Effector memory CD4-positive, alpha-beta T cell (primary cell): ENCODE measurements at places on chromosomes 12 and 14.

DNA sequence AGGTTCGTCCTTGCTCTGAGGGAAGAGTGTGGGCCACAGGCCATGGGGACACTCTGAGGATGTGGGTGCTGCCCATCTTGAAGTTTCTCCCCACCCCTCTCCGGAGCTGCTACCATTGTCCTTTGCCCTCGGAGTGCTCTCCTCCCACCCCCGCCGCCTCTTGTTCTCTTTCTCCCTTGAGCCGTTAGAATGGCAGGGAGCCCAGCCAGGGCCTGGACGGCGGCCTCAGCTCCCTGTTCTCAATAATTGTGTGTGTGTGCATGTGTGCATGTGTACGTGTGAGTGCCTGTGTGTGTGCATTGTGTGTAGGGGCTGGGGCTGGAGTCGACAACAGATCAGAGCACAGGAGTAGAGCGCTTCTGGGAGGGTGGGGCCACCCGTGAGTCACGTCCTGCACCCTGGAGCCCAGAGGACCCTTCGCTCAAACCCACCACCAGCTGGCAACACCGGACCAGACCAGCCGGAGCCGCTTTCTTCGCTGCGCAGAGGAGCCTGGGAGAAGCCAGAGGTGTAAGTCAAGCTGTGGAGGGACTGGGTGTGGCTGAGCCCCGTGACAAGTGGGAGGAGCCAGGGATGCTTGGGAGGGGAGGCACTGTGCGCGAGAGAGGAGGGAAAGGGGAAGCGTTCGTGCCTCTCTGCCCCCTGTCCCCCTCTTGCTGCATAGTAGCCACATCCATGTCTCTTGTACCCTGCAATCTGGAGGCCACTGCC lies 25.9 kb upstream of the KCNA5 start:
- DNase-seq = no peak

DNA sequence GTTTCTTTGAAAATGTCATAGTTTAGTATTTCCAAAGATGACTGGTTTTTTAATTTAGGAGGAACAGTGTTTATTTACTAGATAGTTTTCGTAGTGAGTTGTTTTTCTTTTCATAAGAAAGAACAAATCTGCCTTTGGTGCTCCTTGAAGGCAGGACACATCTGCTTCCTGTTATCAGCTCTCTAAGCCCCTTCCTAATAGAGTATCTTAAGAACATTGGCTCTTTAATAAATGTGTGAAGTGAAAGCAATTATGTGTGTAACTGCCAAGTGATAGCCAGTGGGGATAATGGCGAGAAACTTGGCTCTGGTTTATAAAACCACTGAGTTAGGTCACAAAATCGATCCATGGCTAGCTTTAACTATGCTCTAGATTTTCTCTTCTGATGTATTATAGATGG lies 23.5 kb upstream of the PPFIBP1 start:
- no peak for DNase-seq

DNA sequence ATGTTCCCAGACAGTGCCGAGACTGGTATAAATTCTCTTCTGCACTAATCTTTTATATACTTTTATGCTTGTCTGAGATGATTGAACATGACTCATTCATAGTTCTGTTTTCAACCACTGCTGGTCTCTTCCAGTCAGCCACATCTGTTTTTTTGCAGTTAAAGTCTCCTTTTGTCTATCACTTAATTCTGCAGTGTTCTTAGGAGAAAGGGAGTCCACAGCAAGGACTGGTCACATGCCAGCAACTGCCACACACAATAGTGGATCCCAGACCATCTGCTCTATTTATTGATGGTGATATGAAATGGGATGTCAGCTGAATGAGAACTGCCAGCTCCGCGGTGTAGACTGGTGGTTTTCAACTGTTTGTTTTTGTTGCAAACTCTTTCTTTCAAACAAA lies 379.8 kb downstream of the MED13L start:
- no peak for DNase-seq

- no peak for DNase-seq
Measured at GRCh38 chr12:104419717-104420116, 37.0 kb upstream of the CHST11 start.

DNA sequence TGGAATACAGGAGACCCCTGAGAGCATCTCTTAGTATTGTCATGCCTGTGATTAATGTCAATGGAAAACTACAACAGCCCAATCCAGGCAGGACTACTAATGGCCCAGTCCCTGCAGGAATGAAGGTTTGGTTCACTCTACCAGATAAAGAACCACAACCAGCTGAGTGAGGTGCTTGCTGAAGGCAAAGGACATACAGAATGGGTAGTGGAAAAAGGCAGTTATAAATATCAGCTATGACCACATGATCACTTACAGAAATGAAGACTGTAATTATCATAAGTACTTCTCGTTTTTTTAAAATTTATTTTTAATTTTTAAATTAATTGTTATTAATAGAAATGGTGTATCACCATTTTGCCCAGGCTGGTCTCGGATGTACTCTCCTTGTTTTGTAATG lies 17.2 kb upstream of the LPCAT3 start:
- DNase-seq = no peak

GRCh38 chr12:50070314-50071060 lies 13.1 kb downstream of the ASIC1 start:
- peak; percentile 15 for DNase-seq

- no peak for DNase-seq
Measured at GRCh38 chr14:24556756-24557155, 19.3 kb downstream of the CTSG start.

- no peak for DNase-seq
Measured at GRCh38 chr12:54036620-54037359, 3.9 kb downstream of the HOXC5 start.

- DNase-seq = no peak
Measured at GRCh38 chr12:44972746-44973421, 78.0 kb downstream of the DBX2 start.

DNA sequence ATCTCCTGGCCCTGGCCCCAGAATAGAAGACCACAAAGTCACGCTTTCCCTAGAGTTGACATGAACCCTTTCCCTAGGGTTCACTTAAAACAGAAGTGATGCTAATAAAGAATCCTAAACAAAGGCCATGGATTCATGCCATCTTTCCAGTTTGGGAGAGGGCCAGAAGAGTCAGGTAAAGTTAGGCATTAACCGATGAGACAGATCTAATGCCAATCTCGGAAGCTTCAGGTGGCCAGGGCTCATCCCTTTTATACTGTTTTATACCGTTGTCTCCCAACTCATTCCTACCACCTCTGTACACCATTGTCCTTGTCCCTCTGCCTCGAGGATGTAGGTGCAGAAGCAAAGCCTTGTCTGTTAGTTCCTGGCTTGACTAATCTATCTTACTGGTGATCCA lies 22.8 kb upstream of the ACTR10 start:
- no peak for DNase-seq

- no peak for DNase-seq
Measured at GRCh38 chr12:64124511-64125197, 97.4 kb downstream of the KICS2 start.

DNA sequence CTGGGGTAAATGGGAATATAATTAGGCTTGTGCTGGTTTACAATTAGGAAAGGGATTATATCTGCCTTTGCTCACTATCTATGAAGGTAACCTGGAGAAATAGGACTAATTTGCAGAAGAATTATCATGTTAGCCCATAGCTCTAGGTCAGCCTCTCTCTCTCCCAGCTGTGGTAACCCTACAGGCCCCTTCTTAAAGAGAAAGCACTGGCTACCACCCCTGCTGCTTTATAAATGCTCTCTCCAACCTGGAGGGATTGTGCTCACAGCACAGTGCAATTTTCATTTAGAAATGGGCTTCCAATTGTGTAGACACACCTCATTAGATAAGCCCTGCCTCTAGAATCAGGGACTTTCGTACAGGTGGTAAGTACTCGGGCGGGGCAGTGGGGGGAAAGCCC lies 22.7 kb upstream of the MGST1 start:
- DNase-seq = no peak

- DNase-seq = no peak
Measured at GRCh38 chr12:48454667-48455066, 17.7 kb upstream of the ANP32D start.
